ENCODE measurements at places on chromosomes 2 and 18. TPM values are rescaled to one million over a fixed set of nuclear protein-coding genes. Genes with fewer than 3 reads are reported as not detected.

The XDH gene
- not detected for total RNA-seq

The CXCR4 gene
- 366 TPM for total RNA-seq

The CXCR1 gene
- total RNA-seq, result not detected

The ADRA2B gene
- total RNA-seq, result not detected

The CD8B gene
- total RNA-seq, result 456 TPM

The BOLL gene
- total RNA-seq, result not detected

The CHRNG gene
- total RNA-seq, result not detected

DNA sequence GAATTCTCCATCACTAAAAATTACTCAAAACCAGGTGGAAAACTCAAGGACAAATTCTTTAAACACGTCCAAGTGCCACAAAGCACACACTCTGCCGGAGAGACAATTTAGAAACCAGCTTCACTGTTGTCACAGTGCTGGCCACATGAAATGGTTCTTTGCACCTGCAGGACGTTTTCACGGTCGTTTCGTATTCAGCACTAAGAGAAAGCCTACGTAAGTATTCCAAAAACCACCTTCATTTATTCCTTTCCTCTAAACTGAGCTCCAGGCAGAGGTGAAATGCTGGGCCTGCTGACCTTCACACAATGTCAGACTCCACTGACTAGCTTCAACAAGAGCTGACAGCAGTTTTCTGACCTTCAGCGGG lies 680 bp downstream of the ATP5F1A start:
- no peak for DNase-seq

GRCh38 chr2:140256080-140256479 lies 1475.9 kb upstream of the NXPH2 start:
- no peak for DNase-seq

GRCh38 chr18:51076503-51076902 lies 46.5 kb downstream of the SMAD4 start:
- no peak for DNase-seq

- DNase-seq, result no peak
These were observed 113.7 kb upstream of the ZFP36L2 start for GRCh38 chr2:43340066-43340465.

GRCh38 chr2:111634995-111635538 lies 248.9 kb downstream of the ANAPC1 start:
- DNase-seq, result no peak

DNA sequence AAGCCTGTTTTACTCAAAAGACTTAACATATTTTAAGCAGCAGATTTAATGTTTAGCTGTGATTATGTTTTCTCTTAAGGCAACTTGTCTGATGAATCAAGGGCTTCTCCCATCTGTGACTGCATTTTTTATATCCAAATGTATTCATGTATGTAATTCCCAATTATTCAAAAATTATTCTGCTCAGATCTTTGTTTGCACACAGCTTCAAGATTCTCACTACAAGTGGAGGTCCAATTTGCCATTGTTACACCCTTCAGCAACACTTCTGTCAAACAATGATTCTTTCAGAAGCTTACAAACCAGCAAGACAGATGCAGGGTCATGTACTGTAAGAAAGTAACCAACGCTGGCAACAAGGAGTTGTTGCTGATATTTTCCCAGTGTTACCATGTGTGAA lies 5.9 kb upstream of the LRPPRC start:
- DNase-seq, result no peak

DNA sequence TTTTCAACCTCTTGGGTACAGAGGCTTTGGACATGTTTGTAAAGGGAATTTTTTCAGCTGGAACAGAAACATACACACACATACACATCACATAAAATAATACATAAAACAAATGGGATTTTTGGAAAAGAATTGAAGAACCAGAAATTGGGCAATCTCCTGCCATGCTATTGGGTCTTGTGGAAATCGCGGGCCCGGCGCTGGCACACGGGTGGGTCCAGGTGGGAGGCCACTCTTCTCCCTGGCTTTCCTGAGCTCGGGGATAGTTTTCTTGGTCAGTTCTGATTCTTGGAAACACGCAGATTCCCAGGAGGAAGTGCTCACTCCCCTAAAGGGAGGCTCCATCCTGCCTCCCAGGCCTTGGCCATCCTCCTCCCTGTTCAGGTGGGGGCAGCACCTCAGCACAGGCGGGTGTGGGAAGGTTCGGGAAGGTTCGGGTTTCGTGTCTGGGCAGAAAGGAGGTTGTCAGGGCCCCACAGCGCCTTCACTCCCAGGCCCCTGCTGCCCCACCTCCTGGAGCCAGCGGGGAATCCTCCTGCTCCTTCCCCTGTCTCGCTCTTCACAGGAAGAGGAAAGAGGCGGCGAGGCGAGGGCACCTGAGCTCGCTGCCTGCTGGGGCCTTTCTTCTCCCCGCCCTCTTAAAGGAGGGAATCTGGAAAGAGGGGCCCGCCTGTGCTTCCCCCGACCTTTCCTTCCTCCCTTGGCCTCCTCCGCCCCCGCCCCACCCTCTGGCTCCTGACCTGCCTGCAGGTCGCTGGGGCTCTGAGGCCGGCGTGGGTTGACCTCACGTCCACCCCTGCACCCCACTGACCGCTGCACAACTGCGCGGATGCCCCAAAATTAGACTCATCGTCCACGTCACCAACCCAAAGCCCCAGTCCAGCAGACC lies 97.8 kb upstream of the PXDN start:
- no peak for DNase-seq

DNA sequence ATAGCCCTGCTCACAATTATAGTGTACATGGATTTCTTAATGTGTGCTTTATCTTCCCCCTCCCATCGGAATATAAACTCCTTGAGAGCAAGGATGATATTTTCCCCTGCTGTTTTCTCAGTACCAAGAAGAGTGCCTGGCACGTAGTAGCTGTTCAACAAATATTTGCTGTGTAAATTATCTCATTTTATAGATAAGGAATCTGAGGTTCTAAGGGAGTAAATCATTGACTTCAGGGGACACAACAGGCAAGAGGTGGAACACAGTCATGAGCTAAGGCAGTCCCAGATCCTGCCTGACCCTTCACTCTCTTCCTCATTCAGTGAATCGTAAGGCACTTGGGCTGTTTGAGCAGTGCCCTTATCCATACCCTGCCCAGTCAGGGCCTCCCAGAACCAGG lies 187.3 kb upstream of the TNP1 start:
- no peak for DNase-seq

All from naive thymus-derived CD8-positive, alpha-beta T cell (primary cell).